ENCODE measurements at places on chromosomes 12 and 14.

DNA sequence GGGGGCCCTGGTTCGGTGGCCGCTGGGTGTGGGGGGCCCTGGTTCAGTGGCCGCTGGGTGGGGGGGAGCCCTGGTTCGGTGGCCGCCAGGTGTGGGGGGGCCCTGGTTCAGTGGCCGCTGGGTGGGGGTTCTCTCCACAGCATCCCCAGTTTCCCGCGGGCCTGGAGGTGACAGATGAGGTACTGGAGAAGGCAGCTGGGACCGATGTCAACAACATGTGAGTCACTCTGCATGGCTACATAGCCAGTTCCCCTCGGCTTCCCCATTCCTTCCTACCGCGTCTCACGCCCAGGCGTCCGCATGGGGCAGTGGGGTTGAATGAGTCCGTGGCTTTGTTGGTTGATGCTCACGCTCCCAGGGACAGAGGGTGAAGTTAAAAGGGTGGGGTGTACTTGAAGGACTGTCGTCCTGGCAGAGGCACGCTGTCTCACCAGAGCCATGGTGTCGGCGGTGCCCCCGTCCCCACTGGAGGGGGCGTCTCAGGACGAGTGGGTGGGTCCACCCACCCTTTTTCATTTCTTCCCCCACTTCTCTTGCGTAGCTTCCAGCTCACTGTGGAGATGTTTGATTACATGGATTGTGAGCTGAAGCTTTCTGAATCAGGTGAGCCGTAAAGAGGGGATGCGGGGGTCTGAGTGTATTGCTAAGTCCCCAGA is 15.6 kb downstream of the HIP1R start:
- DNase-seq: no peak

DNA sequence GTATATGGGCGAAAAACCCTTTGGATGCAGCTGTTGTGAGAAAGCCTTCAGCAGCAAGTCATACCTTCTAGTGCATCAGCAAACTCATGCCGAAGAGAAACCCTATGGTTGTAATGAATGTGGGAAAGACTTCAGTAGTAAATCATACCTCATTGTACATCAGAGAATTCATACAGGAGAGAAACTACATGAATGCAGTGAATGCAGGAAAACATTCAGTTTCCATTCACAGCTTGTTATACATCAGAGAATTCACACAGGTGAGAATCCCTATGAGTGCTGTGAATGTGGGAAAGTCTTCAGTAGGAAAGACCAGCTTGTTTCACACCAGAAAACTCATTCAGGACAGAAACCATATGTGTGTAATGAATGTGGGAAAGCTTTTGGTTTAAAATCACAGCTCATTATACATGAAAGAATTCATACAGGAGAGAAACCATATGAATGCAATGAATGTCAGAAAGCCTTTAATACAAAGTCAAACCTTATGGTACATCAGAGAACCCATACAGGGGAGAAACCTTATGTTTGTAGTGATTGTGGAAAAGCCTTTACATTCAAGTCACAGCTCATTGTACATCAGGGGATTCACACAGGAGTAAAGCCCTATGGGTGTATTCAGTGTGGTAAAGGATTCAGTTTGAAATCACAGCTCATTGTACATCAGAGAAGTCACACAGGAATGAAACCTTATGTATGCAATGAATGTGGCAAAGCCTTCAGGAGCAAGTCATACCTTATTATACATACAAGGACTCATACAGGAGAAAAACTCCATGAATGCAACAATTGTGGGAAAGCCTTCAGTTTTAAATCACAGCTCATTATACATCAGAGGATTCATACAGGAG is 21.4 kb downstream of the ZNF268 start:
- no peak for DNase-seq

- no peak for DNase-seq
Observed at GRCh38 chr12:124109760-124110159, 136.7 kb downstream of the ZNF664 start.

DNA sequence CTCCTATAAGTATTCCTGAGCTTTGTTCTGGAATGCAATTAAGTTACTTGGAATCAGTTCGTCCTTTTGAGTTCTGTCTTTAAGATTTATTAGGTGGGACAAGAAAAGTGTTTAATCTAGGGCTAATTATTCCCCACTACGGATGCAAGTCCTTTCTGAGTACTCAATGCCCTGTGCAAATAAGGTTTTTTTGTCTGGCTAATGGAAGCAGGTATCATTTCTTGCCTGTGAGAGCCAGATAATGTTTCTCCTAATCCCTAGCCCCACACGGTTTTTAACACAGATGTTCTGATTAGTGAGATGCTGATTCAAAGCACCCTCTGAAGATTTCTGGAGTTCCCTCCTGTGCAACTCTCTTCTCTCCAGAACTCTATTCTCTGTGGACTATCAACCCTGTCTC is 296.6 kb upstream of the PRICKLE1 start:
- no peak for DNase-seq

GRCh38 chr12:103422746-103423515 is 72.8 kb downstream of the C12orf42 start:
- DNase-seq: no peak

DNA sequence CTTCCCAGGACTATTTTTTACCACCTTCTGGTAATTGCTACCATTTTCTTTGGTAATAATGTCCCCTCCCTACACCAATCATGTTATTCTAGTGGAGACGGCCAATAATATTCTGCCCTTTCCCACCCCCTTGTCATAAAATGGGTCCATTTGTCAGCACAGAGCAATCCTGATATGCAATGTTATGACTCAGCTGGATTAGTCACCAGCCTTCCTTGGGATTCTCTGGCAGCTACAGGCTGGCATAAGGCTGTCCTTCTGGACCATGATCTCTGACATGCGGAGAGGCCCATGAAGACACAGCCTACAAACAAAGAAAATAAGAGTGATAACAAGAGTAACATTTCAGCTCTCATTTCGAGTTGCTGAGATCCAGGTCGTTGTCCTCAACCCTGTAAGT is 222.0 kb upstream of the CPNE8 start:
- DNase-seq: no peak

- DNase-seq: no peak
Observed at GRCh38 chr14:91008759-91009409, 51.6 kb downstream of the RPS6KA5 start.

GRCh38 chr14:97379091-97379531 is 581.9 kb downstream of the VRK1 start:
- no peak for DNase-seq

GRCh38 chr14:54486685-54487084 is 2.1 kb downstream of the GMFB start:
- no peak for DNase-seq

DNA sequence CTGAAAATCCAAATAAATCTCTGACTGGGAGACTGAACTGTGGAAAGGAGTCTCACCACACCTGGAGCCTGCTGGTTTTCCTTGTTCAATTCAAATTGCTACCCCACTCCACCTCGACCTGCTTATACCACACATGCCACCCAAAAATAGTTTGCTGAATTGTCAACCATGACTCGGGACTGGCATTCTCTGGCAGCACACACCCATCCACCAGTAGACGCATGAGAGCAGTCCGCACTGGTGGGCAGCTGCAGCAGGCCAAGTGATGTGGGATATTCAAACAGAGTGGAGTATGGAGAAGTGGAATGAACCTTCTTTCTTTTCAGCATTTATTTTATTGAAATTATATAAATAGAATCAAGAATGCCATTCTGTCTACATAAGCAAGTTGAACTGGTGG is 38.7 kb upstream of the SYCP3 start:
- DNase-seq: no peak

DNA sequence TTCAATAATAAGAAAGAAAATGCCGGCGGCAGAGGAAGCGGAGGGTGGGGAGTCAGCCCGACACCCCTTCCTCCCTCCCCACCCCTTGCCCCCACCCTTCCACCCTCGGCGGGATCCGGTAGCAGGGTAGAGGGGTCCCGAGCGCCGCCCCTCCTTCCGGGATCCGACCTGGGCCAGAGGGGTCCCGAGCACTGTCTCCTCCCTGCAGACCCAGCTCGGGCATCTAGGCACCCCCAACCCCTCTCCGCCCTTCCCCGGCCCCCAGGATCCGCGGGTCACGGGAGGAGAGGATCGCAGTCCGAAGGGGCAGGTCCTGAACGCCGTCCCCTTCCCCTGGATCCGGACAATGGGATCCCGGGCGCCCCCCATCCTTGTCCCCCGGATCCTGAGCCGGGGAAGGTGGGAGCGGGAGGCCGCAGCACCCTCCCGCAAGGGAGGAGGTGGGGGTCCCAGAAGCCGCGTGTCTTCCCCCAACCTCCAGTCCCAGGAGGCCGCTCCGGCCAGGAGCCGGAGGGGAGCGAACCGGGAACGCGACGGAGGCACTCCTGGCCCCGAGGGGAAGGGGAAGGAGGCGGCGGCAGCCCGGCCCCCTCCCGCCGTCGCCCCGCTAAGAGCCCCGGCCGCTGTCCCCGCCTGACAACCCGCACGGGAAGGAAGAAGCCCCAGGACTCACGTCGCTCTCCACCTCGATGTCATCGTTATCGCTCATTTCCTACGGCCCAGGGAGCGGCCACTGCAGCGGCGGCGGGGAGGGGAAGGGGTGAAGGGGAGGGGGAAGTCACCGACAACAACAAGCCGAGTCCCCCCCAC is 481 bp downstream of the MAX start:
- peak; percentile 34 for DNase-seq

DNA sequence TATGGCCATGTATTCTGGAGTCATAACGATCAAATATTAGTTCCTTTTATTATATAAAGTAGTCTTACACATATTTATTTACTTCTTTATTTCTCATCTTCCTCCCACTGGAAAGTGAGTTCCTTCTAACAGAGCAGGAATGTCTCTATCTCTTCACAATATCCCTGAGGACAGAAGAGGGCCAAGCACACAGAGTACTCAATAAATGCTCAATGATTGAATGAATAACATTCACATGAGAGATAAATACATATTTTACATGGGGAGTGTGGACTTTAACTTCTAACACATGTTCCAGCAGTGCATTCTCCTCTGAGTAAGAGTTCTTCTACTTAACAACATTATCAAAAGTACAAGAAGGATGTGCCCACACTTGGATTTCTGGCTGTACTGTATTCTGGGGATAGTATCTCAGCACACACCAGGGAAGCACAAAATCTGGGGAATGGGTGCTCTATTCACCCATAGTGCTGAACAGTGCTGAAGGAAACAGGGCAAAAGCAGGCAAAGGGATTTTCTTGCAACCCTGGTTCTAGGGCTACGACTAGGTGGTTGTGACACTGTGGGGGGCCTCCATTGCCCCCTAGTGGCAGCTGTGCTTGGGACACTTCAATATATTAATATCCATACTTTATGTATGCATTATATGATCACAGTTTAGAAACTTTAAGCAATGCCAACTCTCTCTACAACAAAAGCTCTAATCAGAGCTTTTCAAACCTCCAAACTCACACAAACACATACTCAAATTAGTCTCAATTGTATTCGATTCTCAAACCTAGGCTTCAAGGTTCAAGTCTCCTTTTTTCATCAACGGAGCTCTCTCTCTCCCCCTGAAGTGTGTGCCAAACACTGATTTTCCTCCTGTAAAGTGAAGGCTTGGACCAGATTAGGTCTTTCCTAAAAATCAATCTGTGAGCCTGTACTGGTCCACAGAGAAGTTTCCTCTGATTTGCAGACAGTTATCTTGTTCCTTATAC is 115.5 kb downstream of the SLC2A13 start:
- DNase-seq: peak; percentile 56

- no peak for DNase-seq
Observed at GRCh38 chr12:108303703-108304102, 35.4 kb downstream of the CMKLR1 start.

DNA sequence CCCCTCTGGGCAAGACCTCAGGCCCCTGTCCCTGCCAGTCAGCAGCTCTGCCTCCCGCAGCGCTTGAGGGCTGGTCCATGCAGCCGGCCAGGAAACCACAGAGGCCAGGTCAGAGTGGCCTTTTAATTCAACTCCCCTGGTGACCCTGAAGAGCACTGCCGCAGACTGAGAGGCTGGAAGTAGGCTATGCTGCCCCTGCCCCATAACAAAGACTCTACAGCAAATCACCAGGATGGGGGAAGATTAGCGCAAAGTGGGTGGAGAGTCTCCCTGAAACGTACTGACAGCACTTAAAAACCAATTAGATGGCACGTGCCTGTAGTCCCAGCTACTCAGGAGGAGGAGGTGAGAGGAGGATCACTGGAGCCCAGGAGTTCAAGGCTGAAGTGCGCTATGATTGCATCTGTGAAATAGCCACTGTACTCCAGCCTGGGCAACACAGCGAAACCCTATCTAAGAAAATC is 70.5 kb downstream of the ITPK1 start:
- no peak for DNase-seq

DNA sequence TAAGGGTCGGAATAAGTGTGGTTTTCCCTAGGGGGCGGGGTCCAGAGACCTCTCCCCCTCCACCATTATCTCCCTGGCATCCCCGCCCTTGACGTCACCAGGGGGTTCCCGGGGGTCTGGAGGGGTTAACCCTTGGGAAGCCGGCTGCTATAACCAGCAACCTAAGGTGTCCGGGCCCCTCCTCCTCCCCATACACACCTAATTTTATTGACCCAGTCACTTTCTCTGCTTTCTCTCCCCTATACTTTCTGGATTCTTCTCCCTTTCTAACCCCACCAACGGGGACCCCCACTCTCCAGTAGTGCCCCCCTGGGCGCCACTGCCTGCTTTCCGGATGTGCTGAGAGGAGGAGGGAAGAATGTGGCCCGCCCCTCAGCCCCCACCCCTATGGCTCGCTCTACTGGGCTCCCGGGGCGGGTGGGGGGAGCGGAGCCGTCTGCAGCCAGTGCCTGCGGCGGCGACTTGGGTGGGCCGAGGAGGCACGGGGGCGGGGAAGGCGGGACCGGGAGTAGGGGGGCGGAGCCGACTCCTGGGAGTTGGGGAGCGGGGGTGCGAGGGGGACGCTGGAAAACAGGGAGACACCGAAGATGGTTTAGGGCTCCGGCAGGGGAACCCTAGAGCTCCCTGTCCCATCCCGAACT is 1.8 kb downstream of the GLI1 start:
- DNase-seq: no peak

DNA sequence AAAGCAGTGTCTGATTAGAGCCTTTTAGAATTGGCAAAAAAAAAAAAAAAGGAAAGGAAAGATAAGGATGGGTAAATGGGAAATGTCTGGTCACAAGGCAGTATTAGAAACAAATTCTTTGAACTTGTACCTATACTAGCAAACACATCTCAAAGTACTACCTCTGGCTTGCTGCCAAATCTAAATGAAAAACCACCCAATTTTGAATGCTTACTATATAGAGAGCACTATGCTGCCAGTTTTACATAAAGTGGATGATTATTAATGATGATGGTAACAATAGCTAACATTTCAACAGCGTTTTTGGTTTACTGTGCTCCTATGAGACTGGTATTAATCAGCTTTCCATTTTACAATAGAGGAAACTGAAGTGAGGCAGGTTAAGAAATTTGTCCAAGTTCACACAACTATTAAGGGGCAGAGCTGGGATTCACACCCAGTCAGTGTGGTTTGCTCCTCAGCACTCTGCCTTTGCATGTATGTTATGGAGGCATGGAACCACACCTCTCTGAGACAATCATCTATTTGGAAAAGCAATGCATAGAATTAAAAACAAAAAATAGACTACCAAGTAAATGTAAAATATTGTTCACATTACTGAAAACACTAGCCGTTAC is 34.2 kb downstream of the ATP2B1 start:
- no peak for DNase-seq

Data from activated CD4-positive, alpha-beta T cell treated with anti-CD3 and anti-CD28 coated beads, Interleukin-2, amount 50 U/mL, for 1 hour (primary cell).